Psoas muscle (tissue), 8 donors: ENCODE measurements at places on chromosomes 6 and 20. TPM values are rescaled to one million over a fixed set of nuclear protein-coding genes. Genes with fewer than 3 reads are reported as not detected.

GRCh38 chr6:157240960-157241311 is 82.4 kb downstream of the TMEM242 start:
- DNase-seq: no peak
- H3K36me3 ChIP-seq: no peaks in the 10 kb centered on the region
- peak overlapping the region; percentile 55 for H3K4me3 ChIP-seq
- H3K27ac ChIP-seq: peak overlapping the region; percentile 93
- H3K27me3 ChIP-seq: no peaks in the 10 kb centered on the region
- peaks cover 46% of the 10 kb centered on the region for H3K4me1 ChIP-seq

GRCh38 chr20:25453035-25453810 is 45.8 kb downstream of the GINS1 start:
- no peak for DNase-seq
- H3K4me1 ChIP-seq: no peaks in the 10 kb centered on the region
- no peaks in the 10 kb centered on the region for H3K27me3 ChIP-seq
- H3K27ac ChIP-seq: no peak overlapping the region
- no peaks in the 10 kb centered on the region for H3K36me3 ChIP-seq

DNA sequence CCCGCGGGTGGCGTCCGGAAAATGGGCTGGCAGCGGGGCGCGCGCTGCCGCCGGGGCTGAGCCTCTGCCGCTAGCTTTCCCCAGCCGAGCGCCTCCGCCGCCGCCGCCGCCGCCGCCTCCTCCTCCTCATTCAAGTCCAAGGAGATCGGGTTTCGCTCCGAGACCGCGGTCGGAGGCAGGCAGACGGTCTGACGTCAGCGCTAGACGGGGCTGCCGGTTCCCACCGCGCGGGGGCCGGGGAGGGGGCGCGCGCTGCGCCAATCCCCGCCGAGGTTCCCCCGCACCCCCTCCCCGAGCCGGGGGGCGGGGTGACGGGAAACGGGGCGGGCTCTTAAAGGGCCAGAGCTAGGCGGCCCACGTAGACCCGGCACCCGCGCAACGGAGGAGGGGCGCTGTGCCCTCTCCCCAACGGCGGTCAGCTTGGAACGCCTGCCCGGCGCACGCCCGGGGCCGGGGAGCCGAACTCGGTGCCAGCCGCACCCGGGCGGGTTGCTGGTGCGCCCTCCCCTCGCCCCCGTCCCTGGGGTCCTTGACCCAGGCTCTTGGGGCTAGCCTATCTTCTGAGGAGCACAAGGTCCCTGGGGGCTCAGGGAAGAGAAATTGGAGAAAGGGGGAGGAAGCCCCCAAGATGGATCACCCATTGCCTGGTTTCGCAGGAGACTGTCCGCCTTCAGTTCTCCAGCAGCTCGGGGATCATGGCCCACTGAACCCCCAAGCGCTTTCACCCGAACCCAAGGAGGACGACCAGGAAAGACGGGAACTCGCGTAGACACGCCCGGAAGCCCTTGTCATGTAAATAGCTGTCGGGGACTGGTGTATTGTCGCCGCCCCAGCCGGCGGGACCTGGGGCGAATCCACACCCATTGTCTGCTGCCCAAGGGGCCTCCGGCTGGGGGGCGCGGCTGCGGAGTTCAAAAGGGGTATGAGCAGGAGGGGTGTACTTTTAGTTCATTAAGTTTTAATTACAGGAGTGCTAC is at the start of gene PMEPA1:
TSS of gene PMEPA1 (minus strand) at position 193 of the 977 bp plus-strand sequence. CDS start 433 bp downstream, outside the sequence.
- H3K4me3 ChIP-seq: peak within 1 kb of the TSS; percentile 69
- peak within 1 kb of the TSS; percentile 83 for H3K27ac ChIP-seq
- H3K27me3 ChIP-seq: no peaks in the 10 kb centered on the region
- H3K36me3 ChIP-seq: no peaks in the 10 kb centered on the region
- peaks cover 62% of the 10 kb centered on the region for H3K4me1 ChIP-seq

GRCh38 chr6:165849534-165850430 is 186.7 kb upstream of the PDE10A start:
- no peaks in the 10 kb centered on the region for H3K4me1 ChIP-seq
- H3K27me3 ChIP-seq: peaks cover 13% of the 10 kb centered on the region
- no peak overlapping the region for H3K27ac ChIP-seq
- H3K4me3 ChIP-seq: peak overlapping the region; percentile 28

DNA sequence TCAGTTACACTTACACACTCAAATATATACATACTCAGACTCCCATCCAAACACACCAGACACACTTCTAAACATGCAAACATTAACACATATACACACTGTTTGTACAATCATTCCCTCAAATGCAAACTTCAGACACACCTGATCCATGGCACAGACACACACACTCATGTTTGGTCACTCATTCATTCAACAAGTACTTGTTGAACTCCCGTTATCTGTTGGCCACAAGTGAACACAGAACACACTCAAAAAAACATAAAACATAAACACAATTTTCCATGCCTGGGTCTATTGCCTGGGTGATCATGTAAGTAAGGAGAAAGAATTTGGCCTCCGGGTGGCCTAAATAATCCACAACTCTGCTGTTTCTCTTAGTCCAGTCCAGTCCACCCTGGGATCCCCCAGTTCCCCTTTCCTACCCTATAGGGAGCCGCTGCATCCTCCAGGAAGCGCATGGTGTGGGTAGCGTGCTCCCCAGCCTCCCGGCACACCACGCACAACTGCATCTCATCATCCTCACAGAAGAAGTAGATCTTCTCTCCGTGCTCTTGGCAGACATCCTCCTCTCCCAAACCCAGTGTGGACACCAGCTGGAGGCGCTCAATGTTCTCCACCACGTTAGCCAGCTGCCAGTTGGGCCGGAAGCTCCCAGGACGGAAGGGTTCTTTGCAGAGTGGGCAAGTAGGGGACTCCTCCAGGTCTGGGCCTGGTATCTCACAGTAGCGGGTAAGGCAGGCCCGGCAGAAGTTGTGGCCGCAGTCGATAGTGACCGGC is 815 bp downstream of the TRIM10 start:
- H3K27me3 ChIP-seq: no peaks in the 10 kb centered on the region
- H3K4me3 ChIP-seq: no peak overlapping the region
- no peaks in the 10 kb centered on the region for H3K4me1 ChIP-seq
- no peak overlapping the region for H3K27ac ChIP-seq
- H3K36me3 ChIP-seq: no peaks in the 10 kb centered on the region

GRCh38 chr6:140459209-140459608 is 1084.8 kb upstream of the CITED2 start:
- no peak overlapping the region for H3K27ac ChIP-seq
- no peaks in the 10 kb centered on the region for H3K4me1 ChIP-seq
- H3K27me3 ChIP-seq: no peaks in the 10 kb centered on the region
- no peak for DNase-seq

DNA sequence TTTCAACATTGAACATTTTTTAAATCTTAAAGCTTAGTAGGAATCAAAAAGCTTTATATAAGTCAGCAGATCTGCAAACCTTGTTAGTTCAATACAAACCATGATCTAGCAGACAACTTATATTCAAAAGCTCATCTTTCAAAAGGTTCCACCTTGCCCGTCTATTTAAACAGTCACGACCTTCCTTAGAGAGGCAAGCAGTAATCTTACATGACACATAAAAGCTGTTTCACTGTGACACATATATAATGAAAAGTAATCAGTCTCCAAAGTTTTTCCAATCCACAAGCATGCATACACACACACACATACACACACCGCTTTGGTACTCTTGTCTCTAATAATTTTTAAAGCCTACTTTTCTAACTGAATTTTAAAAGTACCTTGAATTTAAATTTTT is 12.9 kb downstream of the SOD2 start:
- peaks cover 20% of the 10 kb centered on the region for H3K4me1 ChIP-seq
- DNase-seq: no peak
- H3K4me3 ChIP-seq: no peak overlapping the region
- peaks cover 7% of the 10 kb centered on the region for H3K36me3 ChIP-seq

GRCh38 chr6:139448051-139448649 is 73.7 kb upstream of the CITED2 start:
- H3K36me3 ChIP-seq: no peaks in the 10 kb centered on the region
- no peak overlapping the region for H3K4me3 ChIP-seq
- no peak for DNase-seq
- H3K27ac ChIP-seq: no peak overlapping the region
- H3K4me1 ChIP-seq: no peaks in the 10 kb centered on the region

GRCh38 chr6:167293088-167293589 is 2.0 kb downstream of the UNC93A start:
- H3K4me1 ChIP-seq: no peaks in the 10 kb centered on the region
- peaks cover 2% of the 10 kb centered on the region for H3K27me3 ChIP-seq
- H3K27ac ChIP-seq: no peak overlapping the region
- DNase-seq: no peak
- H3K4me3 ChIP-seq: no peak overlapping the region
- H3K36me3 ChIP-seq: no peaks in the 10 kb centered on the region

DNA sequence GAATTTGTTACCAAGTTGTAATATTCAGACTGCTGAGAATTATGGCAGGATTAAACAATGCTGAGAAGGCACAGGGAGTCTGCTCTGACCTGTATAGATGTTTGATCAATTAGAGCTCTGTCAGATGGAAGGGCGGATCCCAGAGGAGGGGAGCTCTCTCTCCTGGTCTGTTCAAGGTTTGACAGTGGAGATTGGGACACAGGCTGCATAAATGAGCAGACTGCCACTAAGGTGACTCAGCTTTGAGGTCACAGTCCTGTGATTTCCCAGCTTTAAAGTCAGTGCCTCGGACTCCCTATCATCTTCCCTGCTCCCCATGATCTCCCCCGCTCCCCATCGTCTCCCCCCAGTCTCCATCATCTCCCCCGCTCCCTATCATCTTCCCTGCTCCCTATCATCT is 59.2 kb upstream of the SLC22A23 start:
- H3K4me1 ChIP-seq: no peaks in the 10 kb centered on the region
- no peak overlapping the region for H3K27ac ChIP-seq
- H3K36me3 ChIP-seq: no peaks in the 10 kb centered on the region
- no peak for DNase-seq
- H3K27me3 ChIP-seq: no peaks in the 10 kb centered on the region

- no peak overlapping the region for H3K27ac ChIP-seq
- no peaks in the 10 kb centered on the region for H3K36me3 ChIP-seq
- no peak for DNase-seq
- H3K4me3 ChIP-seq: no peak overlapping the region
- no peaks in the 10 kb centered on the region for H3K27me3 ChIP-seq
- H3K4me1 ChIP-seq: no peaks in the 10 kb centered on the region
Observed at GRCh38 chr6:122647765-122648164, 37.6 kb downstream of the PKIB start.

GRCh38 chr6:18400831-18401446 is 13.8 kb downstream of the RNF144B start:
- H3K27me3 ChIP-seq: no peaks in the 10 kb centered on the region
- no peak overlapping the region for H3K4me3 ChIP-seq
- H3K4me1 ChIP-seq: peaks cover 74% of the 10 kb centered on the region
- peak overlapping the region; percentile 88 for H3K27ac ChIP-seq
- no peak for DNase-seq
- no peaks in the 10 kb centered on the region for H3K36me3 ChIP-seq

GRCh38 chr20:10812759-10813327 is 139.0 kb upstream of the JAG1 start:
- no peak for DNase-seq
- no peaks in the 10 kb centered on the region for H3K36me3 ChIP-seq
- no peaks in the 10 kb centered on the region for H3K27me3 ChIP-seq
- H3K4me1 ChIP-seq: no peaks in the 10 kb centered on the region

- H3K4me1 ChIP-seq: no peaks in the 10 kb centered on the region
- H3K36me3 ChIP-seq: no peaks in the 10 kb centered on the region
- DNase-seq: no peak
- no peak overlapping the region for H3K4me3 ChIP-seq
- no peaks in the 10 kb centered on the region for H3K27me3 ChIP-seq
Observed at GRCh38 chr6:138026342-138026741, 80.9 kb downstream of the PERP start.

DNA sequence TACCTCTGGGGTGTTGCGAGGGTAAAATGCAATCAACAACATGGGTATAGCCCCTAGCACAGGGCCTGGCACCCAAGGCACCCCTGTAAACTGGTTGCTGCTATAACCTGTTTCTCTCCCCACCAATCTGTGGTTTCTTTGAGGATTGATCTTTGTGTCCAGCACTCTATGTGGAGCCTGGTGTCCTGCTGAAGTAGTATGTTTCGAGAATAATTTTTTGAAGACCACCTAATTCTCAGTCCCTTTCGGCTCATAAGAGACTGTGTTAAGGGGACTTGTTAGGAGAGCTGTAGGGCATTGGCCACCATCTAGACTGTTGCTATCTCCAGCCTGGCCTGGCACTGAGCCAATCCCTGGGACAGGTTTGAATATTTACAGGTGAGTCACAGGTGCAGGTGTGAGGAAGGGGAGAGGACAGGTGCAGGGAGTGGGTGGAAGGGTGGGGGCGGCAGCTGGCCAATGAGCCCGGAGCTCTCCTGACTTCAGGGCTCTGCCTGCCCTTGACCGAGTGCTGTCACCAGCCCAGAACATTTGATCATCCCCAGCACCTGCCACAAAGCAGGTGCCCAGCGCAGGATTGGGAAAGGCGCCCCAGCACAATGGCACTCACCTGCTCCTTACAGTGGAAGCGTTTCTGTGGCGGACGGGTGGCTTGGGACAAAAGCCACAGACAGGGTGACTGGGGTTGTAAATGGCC is 8.1 kb upstream of the C20orf144 start:
- no peak overlapping the region for H3K27ac ChIP-seq
- H3K27me3 ChIP-seq: no peaks in the 10 kb centered on the region
- no peak for DNase-seq
- no peaks in the 10 kb centered on the region for H3K36me3 ChIP-seq
- peaks cover 14% of the 10 kb centered on the region for H3K4me1 ChIP-seq

DNA sequence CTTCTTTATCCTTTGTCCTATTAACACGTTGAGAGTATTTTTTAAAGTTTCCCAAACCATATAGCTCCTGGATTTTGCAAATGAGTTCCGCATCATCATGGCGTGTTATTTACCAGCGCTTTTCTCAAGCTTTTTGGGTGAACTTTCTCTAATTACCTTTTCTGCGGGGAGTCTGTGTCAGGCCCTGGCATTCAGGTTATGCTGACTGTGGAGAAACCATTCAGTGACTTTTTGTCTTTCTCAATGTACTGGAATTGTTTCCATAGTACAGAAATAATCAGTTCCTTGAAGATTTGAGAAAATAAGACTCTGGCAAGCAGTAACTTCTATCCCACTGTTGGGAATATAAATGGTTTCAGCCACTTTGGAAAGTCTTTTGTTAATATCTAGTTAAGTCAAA is 115.3 kb downstream of the CDH26 start:
- DNase-seq: no peak
- no peaks in the 10 kb centered on the region for H3K27me3 ChIP-seq
- H3K36me3 ChIP-seq: no peaks in the 10 kb centered on the region
- H3K4me3 ChIP-seq: no peak overlapping the region
- H3K27ac ChIP-seq: no peak overlapping the region

The LAMP5 gene
- total RNA-seq: not detected

The ELOVL2 gene
- 0.77 TPM for total RNA-seq

The PLCB1 gene
- 10.7 TPM for total RNA-seq

The SSTR4 gene
- not detected for total RNA-seq
